ENCODE measurements at places on chromosomes 7 and 10.

GRCh38 chr7:28349637-28350036 lies 62.7 kb upstream of the CREB5 start:
- no peaks in the 10 kb centered on the region for H3K36me3 ChIP-seq
- no peaks in the 10 kb centered on the region for H3K27me3 ChIP-seq
- H3K4me1 ChIP-seq, result no peaks in the 10 kb centered on the region

- H3K27ac ChIP-seq, result no peak overlapping the region
- H3K4me1 ChIP-seq, result no peaks in the 10 kb centered on the region
- H3K36me3 ChIP-seq, result no peaks in the 10 kb centered on the region
- H3K27me3 ChIP-seq, result peaks cover 15% of the 10 kb centered on the region
- DNase-seq, result no peak
- H3K4me3 ChIP-seq, result no peak overlapping the region
Observed at GRCh38 chr7:131610007-131610406, 53.6 kb upstream of the PODXL start.

DNA sequence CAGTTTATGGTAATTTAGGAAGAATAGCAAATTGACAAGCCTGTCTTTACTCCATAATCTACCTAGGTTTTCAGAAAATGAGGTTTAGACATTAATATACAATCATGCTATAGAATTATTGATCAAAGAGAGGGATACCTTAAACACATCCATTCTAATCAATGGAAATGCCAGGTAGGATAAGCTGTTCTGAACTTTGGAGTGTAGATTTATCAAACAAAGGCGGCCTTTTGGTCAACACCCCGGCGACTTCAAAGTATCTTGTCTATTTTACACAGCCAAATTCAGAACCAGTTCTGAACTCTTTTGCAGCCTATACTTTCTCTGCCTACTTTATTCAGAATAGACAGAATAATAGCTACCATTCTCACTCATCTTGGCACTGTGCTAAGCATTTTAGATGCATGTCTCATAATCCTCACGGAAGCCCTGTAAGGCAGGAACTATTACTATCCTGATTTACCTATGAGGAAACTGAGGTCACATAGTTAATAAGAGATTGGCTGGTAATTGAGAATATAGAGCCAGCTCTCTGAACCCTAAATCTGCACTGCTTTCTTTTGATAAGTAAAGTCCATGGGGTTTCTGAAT lies 641.9 kb upstream of the LRRTM3 start:
- DNase-seq, result no peak
- H3K36me3 ChIP-seq, result no peaks in the 10 kb centered on the region

DNA sequence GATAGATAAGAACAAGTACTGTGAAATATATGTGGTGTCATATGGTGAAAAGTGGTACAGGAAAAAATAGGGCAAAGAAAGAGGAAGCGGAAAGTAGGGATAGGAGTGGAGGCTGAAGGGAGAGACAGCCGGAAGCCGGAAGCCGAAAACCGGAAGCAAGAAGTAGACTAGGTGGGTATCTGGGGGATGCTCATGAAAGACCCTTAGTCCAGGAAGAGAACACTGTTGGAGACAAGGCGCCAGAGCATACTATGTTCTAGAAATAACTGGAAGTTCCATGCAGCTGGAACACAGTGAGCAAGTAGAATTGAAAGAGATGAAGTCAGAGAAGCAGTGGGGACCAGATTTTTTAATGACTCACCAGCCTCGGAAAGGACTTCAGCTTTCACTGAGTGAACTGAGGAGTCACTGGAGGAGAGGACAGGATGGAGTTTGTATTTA lies 22.5 kb downstream of the ST8SIA6 start:
- no peak for DNase-seq
- peaks cover 42% of the 10 kb centered on the region for H3K4me1 ChIP-seq
- no peaks in the 10 kb centered on the region for H3K36me3 ChIP-seq
- H3K27ac ChIP-seq, result no peak overlapping the region
- H3K4me3 ChIP-seq, result no peak overlapping the region

DNA sequence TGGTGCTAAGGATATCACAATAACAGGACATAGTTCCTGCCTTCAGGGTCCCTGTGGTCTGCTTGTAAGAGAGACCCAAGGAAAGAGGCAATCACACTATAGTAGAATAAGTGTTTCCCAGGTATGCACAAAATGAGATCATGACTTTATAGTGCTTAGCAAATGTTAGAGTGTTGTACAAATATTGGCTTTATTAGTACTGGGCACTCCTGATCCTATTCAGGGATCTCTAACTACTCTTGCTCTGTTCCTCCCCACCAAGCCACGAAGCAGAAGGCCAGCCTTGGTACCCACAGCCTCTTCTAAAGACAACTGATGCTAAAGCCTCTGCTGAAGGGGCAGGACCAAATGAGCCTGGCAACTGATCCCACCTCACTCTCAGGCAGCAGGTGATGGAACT lies 75.1 kb downstream of the HERPUD2 start:
- H3K36me3 ChIP-seq, result no peaks in the 10 kb centered on the region
- DNase-seq, result no peak
- H3K4me1 ChIP-seq, result no peaks in the 10 kb centered on the region
- no peak overlapping the region for H3K4me3 ChIP-seq

GRCh38 chr10:53770903-53771302 lies 998.3 kb upstream of the MBL2 start:
- H3K27ac ChIP-seq, result no peak overlapping the region
- no peak overlapping the region for H3K4me3 ChIP-seq
- DNase-seq, result no peak

GRCh38 chr7:135253851-135254771 lies 20.5 kb downstream of the STRA8 start:
- DNase-seq, result no peak
- no peaks in the 10 kb centered on the region for H3K27me3 ChIP-seq
- H3K27ac ChIP-seq, result no peak overlapping the region
- H3K4me3 ChIP-seq, result no peak overlapping the region
- no peaks in the 10 kb centered on the region for H3K36me3 ChIP-seq
